ENCODE measurements at places on chromosomes 12 and 14.

- no peak for DNase-seq
Observed at GRCh38 chr14:104309657-104310369, 171.4 kb downstream of the KIF26A start.

DNA sequence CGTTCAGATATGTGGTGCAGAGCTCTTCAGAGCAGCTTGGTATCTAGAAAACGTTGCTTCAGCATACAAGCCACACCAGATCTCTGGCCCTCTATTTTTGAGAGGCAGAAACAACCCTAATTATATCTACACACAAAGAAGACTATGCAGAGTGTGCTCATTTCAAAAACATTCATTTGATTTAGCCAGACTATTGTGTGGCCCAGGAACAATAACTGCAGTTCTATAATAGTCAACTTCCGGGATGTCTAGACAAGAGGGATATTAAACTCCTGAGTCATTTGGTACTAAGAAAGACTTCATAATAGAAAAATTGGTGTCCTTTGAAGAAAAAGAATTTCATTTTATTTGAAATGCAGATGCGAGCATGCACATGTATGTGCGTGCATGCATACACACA is 153.8 kb downstream of the PELI2 start:
- DNase-seq: peak; percentile 25

DNA sequence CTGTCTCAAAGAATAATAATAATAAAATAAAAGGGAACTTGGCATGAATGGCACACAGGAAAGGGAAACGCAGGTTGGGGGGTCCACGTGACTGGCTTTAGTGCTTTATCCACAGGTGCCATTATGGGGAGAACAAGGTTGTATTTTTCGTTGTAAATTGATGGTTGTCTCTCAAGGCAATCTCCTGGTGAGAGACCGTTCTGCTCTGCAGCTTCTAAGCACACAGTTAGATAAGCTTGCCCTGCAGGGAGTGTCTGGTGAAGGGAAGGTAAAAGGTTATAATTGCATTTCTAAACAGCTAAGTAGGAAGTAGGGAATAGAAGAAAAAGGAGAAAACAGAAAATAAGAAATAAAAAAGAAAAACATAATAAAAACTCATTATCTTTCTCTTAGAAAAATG is 69.1 kb upstream of the CPSF6 start:
- peak; percentile 34 for DNase-seq

DNA sequence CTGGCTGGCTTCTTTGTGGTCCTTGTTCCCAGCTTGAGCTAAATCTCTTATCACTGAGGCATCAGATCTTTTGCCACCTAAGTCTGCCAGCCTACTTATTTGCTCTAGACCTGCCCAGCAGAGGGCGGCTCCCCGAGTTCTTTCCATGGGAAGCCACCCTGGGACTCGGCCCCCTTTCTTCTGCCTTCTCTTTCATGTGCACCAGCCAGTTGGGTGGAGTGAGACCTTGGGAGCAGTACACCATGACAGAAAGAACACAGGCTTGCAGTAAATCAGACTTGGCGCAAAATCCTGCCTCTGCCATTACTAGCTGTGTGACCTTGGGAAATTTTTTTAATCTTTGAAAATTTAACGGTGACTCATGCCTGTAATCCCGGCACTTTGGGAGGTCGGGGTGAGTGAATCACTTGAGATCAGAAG is 7.4 kb downstream of the SMAGP start:
- DNase-seq: peak; percentile 21

- no peak for DNase-seq
Observed at GRCh38 chr12:4771172-4771959, 51.2 kb downstream of the GALNT8 start.

- DNase-seq: peak; percentile 78
Observed at GRCh38 chr14:69635981-69636639, 24.7 kb downstream of the SUSD6 start.

DNA sequence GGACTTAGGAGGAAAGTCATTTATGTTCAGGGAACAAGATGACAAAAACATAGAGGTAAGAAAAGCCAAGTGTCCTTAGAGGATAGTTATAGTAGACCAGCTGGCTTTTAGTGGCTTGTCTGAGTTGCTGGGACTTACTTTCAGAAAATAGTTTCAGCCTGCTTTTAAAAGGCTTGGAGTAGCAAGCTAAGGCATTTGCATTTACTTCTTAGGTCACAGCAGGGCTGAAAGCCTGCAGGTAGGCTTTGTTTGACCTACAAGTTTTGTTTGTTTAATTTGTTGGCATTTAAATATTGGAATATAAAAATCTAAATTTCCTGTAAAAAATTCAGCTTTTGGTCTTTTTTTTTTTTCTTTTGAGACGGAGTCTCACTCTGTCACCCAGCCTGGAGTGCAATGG is 5.1 kb downstream of the ACSS3 start:
- no peak for DNase-seq

DNA sequence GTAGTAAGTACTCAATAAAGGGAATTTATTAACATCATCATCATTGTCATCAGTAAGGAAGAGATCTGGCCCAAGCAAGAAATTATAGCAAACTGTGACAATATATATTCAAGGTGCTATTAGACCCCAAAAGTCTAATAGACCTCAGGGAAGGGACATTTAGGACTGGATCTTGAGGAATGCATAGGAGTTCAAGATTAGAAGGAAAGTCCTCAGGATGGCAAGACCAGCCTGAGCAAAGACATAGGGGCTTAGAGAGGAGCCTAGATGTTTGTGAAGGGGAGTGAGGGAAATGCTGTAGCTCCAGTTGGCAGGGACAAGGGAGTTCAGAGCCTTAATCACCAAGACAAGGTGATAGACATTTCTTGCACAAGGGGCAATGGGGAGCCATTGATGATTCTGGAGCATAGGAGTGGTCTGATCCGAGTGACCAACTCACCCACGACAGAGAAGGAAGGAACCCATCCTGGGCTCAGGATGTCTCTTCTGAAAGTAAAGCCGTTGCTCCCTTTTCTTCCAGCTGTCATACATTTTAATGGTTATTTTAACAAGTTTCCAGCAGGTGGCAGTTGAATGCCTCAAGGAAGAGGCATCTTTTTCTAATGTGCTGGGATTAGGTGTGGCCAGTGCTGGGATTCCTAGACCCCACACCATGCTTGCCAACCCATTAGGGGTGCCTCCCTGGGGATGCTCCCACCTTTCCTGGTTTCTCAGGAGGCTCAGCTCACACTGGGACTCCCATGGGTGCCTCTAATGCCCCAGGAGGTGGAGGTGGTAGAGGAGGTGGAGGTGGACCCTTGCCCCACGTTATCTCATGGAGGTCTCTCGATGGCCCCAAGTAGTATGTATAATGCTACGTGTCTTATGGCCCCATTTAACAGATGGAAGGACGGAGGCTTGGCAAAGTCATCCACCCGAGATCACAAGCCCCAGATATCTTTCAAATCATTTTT is 37.8 kb downstream of the PHETA1 start:
- DNase-seq: no peak

- DNase-seq: peak; percentile 69
Observed at GRCh38 chr12:116880817-116881324, 370 bp downstream of the HRK start.

GRCh38 chr12:27220055-27220987 is 23.8 kb upstream of the STK38L start:
- DNase-seq: no peak

DNA sequence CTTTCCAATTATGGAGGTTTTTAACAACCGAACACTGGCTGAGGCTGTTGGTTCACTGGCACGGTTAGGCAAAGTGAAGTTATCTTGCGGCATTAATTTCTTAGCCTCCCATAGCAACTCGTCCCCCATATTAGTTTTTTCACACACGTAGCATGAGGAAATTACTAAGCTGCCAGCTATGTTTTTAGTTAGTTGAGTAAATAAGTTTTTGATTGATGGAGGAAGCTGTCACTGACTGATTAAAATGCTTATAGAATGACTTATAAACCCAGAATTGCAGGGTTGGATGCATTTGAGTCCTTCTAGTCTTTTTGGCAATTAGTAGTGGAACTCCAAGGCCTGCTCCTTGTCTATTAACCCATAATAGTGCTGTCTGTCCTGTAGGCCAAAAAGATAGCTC is 97.1 kb downstream of the ALG10 start:
- DNase-seq: no peak

DNA sequence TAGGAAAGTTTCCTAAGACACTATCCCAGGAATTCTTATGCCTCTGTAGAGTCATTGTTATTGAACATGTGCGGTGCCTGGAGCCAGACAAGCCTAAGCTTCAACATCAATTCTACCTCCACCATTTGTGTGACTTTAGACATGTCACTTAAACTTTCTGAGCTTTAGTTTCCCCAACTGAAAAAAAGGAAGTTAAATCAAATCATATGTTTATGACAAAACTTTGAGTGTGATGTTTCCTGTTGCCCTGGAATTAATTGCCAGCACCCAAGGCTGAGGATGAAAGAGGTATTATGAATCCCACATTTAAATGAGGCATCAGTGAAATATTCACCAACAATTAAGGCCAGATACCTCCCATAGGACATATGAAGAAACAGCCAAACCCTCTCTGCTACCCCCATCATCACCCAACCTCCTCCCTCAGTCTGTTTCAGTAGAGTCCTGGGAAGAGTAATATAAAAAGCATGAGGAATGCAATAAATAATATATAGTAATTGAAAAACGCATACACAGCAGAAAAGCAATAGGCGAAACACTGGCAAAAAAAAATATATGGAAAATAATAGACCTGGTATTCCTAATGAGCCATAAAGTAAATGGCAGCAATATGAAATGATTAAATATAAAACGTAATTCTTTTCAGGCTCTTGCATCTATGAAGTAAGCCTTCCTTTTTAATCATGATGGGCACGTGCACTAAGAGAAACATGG is 182.0 kb upstream of the DCN start:
- no peak for DNase-seq

DNA sequence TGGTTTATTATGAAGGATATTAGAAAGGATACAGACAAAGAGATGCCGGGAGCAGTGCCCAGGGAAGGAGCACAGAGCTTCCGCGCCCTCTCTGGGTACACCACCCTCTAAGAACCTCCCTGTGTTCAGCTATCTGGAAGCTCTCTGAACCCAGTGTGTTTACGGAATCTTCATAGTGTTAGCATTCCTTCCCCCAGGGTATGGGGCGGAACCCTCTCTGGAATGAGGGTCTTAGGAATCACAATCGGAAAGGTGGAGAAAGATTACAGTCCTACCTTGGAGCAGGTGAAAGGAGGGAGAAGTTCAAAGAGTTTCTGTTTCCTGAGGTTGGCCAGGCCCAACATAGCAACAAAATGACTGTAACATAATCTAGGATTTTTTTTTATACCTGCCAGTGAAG is 6.8 kb upstream of the NUDT4 start:
- no peak for DNase-seq

DNA sequence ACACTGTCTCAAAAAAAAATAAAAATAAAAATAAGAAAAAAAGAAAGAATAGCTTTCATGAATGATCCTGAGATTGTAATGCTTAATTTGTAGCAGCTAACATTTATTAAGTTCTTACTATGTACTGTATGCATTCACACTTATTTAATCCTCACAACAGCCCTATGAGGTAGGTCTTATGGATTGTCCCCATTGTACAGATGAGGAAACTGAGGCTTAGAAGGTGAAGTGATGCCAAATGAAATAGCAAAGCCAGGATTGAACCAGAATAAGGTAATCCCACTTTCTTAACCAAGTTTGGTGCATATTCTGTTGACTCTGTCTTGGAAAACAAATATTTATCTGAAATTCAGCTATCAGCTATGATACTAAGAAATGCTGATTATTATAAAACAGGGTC is 2.1 kb downstream of the USP30 start:
- no peak for DNase-seq

- DNase-seq: peak; percentile 91
Observed at GRCh38 chr12:48004053-48004941, at the start of gene COL2A1. Gene COL2A1 (minus strand): TSS chr12:48004476. CDS start chr12:48004321, 155 bp downstream.

DNA sequence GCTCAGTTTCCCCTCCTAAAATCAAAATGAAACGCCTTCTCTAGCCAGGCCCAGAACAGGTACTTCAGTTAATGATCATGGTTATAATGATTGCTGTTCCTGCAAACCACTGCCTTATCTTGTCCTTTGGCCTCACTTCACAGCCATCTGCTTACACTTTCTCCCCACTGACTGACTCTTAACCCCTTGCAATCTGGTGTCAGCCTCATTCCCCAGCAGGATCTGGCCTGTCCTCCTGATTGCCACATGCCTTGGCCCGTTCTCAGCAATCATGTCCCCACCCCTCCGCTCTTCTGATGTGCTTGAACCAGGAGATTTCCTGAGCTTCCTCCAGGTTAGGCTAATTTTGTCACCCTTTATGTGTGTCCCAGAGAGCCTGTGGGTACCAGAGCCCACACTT is 64.5 kb downstream of the KCNA1 start:
- peak; percentile 42 for DNase-seq

DNA sequence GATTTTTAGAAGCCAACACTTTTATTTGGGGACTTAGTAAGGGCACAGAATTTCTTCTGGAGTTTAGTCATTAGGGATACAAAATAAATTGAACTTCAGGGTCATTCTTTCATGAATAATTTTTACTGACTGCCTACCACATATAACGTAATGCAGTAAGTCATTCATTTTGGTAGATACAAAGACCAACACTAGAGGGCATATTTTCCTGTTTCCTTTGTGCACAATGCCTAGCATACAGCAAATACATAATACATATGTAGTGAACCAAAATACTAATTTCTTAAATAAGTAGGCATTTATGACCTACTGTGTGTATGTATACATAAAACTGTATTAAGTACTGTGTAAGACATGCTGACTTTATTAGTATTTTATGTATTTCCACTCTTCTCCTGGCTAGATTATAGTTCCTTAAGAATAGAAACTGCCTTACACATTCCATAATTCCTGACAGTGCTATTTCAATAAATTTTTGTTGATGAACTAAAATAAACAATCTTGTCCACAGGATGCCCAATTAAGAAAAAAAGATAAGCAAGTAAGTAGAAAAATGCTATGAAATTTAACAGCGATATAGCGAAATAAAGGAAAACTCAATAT is 47.9 kb downstream of the PPP1R12A start:
- peak; percentile 50 for DNase-seq

DNA sequence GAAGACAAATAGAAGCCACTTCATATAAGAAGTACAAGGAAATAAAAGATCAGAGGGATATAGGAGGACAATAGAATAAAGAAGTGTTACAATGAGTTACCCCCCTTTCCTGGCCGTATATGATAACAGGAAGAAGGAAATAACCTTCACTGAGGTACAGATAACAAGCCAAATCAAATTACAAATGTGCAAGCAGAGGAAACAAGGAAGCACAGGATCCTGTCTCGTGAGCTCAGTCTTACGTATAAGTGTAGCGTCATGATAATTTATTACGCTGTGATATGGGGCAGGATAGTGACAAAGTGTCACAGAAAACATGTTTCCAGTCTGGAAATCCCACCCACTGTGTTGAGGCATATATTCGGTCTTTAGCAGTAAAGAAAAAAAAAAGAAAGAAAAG is 26.5 kb downstream of the CRACR2A start:
- no peak for DNase-seq

DNA sequence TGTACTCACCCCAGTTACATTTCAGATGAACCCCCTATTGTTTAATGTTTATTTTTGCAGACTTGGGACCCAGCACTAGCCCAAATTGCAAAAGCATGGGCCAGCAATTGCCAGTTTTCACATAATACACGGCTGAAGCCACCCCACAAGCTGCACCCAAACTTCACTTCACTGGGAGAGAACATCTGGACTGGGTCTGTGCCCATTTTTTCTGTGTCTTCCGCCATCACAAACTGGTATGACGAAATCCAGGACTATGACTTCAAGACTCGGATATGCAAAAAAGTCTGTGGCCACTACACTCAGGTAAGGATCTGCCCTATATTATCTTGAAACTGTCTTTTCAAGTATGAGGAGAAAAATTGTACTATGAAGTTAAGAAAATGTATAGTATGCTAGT is 1.2 kb downstream of the GLIPR1 start:
- no peak for DNase-seq
